Lung (tissue), 17 donors: ENCODE measurements at places on chromosomes 3 and 15.
A peak's percentile ranks its signal among the peaks of the same experiment; 100 is the strongest.

DNA sequence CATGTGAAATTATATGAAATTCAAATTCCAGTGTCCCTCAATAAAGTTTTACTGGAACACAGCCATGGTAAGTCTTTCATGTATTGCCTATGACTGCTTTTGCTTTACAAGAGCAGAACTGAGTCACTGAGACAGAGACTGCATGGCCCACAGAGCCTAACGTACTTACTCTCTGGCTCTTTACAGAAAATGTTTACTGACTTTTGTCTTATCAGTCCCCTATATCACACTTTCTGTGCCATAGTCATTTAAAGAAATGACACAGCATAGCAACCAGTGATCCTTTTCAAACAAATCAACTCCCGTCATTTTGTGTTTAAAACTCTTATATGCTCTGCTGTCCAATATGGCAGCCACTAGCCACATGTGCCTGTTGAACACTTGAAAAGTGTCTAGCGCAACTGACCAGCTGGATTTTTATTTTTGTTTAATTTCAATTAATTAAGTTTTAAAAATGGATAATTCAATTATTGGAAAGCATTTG, 129.7 kb upstream of the CDIN1 start:
- no peak for DNase-seq

DNA sequence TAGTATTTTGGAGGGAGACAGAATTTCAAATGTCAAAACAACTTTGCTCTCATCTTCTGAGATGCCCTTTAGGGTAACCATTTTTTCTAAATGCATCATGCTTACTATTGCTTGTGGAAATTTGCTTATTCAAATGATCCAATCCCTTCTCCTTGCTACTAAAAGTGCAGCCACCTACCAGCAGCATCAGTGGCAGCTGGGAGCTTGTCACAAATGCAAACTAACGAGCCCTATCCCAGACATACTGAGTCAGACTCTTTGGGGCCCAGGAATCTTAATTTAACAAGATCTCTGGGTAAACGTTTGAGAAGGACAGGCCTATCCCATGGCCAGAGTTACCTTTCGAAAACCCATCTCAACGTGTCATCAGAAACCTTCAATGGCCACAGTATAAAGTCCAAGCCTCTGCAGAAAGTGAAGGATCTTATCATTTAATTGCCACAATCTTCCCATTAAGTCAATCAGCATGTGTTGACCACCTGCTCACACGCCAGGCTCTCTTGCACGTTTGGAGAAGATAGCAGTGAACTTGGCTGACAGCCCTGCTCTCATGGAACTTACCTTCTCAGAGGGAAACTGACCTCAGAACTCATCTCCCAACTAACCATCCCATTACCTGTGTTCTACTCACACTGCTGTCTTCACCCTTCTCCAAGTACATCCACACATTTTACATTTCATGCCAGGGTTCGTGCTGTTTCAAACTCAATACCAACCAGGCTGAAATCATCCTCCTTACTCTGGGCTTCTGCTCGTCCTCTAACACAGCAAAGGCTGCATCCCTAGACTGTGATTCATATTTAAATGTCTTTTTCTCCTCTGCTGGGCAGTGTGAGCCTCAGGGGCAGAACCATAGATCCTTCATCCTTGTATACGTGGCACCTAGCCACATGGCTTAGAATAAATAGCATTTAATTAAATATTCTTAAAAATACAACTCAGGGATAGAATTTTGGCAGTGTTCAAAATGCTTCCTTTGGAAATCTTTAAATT, 24.8 kb upstream of the VGLL4 start:
- DNase-seq: no peak

- peak; percentile 29 for DNase-seq
Measured at GRCh38 chr3:125052624-125053303, 3.0 kb downstream of the HEG1 start.

DNA sequence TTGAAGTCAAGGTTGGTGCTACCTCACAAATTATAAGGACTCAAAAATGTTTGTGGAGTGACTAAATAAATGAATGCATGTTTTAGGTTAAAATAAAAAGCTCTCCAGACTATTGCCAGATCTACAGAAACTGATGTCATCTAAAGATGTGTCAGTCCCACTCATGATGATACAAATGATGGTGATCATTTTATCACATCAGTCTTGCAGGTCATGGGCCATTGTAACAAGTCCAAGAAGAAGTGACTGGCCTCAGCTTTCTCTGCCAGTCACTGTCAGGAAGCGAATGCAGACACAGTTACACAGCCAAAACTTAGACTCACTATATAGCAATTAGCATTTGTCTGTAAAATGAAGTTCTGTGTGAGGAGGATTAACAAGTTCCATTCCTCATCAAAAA, 18.5 kb downstream of the ATP8B4 start:
- DNase-seq: no peak

- DNase-seq: no peak
Measured at GRCh38 chr3:48271763-48272498, 31.0 kb downstream of the ZNF589 start.

- no peak for DNase-seq
Measured at GRCh38 chr3:113374078-113374477, 67.2 kb downstream of the CFAP44 start.

DNA sequence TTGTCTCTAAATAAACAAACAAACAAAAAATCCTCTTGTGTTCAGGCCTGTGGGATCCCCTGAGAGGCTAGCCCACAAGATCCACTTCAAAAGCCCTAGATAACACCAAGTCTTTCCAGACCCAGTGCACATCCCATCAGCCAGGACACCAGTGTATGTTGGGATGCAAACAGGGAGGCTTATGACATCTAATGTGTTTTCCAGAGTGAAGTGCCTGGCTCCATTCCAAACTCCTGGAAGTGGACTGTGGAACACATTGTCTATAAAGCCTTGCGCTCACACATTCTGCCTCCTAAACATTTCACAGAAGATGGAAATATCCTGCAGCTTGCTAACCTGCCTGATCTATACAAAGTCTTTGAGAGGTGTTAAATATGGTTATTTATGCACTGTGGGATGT, 57.0 kb downstream of the MLH1 start:
- peak; percentile 53 for DNase-seq

DNA sequence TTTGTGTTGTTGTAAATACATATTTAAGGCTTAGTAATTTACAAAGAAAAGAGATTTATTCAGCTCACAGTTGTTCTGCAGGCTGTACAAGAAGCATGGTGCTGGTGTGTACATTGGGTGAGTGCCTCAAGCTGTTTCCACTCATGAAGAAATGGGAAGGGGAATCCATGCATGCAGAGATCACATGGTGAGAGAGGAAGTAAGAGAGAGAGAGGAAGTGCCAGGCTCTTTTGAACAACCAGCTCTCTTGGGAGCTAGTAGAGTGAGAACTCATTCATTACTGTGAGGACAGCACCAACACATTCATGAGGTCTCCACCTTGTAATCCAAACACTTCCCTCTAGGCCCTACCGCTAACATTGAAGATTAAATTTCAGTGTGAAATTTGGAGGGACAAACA, 909.2 kb downstream of the NSUN3 start:
- DNase-seq: no peak

GRCh38 chr3:59508273-59508672, 458.4 kb upstream of the CFAP20DC start:
- no peak for DNase-seq

GRCh38 chr3:102206511-102207031, 228.2 kb upstream of the ZPLD1 start:
- DNase-seq: peak; percentile 65

- peak; percentile 79 for DNase-seq
Measured at GRCh38 chr15:100889385-100890050, 9.9 kb downstream of the ALDH1A3 start.

DNA sequence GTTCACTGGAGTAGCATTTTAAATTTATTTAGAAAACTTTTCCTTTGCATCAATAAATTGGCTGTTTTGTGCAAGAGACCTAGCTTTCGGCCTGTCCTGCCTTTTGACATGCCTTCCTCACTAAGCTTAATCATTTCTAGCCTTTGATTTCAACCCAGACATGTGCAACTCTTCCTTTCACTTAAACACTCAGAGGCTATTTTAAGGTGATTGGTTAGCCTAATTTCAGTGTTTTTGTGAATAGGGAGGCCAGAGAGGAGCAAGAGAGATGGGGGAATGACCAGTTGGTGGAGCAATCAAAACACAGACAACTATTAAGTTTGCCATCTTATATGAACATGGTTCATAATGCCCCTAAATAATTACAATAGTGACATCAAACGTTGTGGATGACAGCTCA, 333.4 kb downstream of the SLC9A9 start:
- DNase-seq: no peak

DNA sequence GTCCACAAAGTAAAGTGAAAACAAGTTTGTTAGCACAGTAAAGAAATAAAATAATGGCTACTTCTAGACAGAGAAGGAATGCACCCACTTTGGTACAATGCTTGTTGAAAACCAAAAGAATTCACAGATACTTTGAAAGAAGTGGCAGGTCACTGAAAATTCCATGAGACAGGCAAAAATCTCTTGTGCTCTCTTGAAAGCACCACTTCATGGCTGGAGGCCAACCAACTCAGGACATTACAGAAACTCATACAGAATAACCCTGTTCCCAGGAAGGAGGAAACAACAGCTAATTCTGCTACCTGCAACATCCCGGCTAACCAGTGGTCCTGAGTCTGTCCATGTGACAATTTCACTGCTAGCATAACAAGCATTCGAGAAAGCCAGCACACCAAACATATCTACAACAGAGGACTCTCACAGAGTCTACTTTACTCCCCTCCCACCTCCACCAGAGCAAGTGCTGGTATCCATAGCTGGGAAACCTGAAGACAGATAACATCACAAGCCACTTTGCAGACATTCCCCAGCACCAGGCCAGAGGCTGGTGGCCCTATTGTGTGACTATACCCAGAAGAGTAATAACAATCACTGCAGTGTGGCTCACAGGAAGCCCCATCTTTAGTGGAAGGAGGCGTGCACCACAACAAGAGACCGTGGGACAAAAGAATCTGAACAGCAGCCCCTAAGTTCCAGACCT, 255.3 kb upstream of the SLITRK3 start:
- peak; percentile 34 for DNase-seq

DNA sequence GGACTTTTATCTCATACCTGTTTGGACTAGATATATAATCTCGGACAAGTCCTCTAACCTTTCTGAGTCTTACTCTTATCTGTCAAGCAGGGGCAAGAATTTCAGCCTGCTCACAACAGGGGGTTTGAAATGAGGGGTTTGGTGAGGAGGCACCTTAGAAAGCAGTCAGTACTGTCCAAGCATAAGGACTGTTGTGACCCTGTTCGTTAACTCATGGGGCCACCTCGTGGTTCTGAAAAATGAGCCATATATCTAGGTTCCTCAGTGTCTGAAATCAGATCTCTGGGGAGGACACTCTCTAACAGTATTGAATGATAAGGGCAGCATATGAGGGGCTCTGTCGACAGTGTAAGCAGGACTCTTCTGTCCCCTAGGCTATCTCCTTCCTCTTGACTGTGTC, 7.2 kb upstream of the TIMP4 start:
- no peak for DNase-seq

DNA sequence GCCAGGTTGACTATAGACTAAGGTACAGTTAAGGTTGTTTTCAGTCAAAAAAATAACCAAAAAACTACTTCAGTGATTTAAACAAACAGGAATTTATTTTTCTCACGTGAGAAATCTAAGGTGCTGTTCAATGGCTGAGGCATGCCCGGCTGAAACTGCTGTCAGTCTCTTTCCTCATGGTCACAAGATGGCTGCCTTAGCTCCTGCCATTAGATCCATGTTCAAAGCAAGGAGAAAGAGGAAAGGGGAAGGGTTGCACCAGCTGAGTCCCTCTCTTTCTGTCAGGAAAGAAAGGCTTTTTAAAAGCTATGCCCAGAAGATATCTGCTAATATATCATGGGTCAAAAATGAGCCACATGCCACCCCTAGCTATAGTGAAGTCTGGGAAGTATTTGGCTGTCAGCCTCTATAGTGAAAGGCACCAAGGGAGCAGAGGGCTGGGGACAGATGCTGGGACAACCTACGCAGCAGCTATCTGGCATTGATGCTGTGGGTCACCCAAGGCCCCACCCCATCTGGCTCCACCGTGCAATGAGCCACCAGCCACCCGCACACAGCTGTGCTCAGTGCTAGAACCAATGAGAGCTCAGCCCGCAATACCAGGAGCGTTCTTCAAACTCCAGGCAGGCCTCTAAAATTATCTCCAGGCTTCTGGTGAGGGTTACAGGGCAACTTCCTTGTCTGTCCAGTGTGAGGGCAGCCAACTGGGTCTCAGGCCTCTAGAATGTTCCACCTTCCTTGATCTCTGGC, 64.7 kb upstream of the GATA2 start:
- DNase-seq: no peak

GRCh38 chr3:161913786-161914389, 417.3 kb downstream of the OTOL1 start:
- DNase-seq: no peak

GRCh38 chr3:186359078-186359477, 3.0 kb downstream of the DGKG start:
- peak; percentile 27 for DNase-seq

DNA sequence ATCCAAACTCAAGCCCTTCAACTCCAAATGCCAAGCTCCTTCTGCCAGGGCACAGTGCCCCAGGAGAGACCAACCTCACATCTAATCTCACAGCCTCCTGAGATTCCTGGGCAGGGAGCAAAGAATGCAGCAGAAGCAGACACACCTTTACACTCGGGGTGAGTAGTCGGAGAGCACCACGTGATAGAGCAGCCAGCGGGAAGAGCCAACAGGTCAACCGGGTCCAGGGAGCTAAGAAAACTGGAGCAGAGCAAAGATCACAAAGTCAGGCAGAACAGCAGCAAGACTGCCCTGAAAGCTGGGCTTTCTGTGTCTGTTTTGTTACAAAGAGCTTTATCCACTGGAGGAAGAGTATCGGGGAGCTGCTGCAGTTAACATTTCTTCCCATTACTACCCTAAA, 4.2 kb downstream of the B3GALNT1 start:
- no peak for DNase-seq

- DNase-seq: peak; percentile 91
Measured at GRCh38 chr3:52339612-52340011, 23.5 kb downstream of the DNAH1 start.

DNA sequence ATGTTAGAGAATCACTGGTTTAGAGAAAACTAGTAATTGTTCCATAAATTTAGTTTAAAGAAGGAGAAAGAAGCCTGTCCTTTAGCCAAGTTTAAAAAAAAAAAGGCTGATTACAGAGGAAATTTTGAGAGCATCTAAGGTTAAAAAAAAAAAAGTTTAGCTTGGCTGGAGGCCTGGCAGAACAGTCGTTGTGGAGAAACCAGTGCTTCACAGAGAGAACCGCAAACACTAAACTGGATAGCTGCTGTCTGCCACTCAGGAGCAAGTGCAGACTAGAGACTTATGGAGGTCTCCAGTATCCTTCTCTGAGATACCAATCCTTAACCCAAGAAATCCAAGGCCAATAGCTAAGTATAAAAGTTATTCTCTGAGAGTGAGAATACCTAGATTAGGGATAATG, 84.8 kb upstream of the ANKRD28 start:
- DNase-seq: no peak

- DNase-seq: peak; percentile 89
Measured at GRCh38 chr3:24494618-24495325, at the start of gene THRB. TSS of gene THRB (minus strand) at chr3:24494850.
